ENCODE measurements at places on chromosomes 3 and 15.
A peak's percentile ranks its signal among the peaks of the same experiment; 100 is the strongest.

GRCh38 chr3:114712728-114713492 lies 419.1 kb downstream of the TIGIT start:
- DNase-seq: no peak

- no peak for DNase-seq
Observed at GRCh38 chr15:63679588-63679987, 82.4 kb downstream of the FBXL22 start.

DNA sequence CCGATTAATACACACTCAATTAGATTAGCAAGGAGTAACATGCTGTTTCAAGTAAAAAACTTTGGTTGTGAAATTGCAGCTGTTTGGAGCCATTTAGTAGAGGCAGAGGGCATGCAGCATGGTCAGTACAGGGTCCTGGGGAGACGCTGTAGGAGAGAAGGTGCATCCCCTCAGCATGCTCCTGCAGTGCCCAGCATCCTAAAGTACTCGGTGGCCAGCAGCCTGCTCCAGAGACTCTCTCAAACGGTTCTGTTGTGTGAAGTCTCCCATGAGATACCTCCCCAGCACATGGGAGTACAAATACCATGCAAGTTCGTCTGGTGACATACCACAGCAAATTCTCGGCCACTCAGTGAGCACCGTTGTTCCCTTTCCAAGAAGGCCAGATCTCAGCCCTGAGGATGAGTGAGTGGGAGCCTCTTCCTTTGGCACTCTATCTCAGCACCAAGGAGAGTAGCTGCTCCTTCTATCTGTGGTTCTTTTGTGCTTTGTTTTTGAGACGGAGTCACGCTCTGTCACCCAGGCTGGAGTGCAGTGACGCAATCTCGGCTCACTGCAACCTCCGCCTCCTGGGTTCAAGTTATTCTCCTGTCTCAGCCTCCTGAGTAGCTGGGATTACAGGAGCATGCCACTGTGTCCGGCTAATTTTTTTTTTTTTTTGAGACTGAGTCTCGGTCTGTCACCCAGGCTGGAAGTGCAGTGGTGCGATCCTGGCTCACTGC lies 72.7 kb downstream of the TJP1 start:
- DNase-seq: no peak

- no peak for DNase-seq
Observed at GRCh38 chr3:108283006-108283405, 13.3 kb upstream of the HHLA2 start.

- DNase-seq: no peak
Observed at GRCh38 chr15:99931703-99932603, 198.7 kb upstream of the LYSMD4 start.

DNA sequence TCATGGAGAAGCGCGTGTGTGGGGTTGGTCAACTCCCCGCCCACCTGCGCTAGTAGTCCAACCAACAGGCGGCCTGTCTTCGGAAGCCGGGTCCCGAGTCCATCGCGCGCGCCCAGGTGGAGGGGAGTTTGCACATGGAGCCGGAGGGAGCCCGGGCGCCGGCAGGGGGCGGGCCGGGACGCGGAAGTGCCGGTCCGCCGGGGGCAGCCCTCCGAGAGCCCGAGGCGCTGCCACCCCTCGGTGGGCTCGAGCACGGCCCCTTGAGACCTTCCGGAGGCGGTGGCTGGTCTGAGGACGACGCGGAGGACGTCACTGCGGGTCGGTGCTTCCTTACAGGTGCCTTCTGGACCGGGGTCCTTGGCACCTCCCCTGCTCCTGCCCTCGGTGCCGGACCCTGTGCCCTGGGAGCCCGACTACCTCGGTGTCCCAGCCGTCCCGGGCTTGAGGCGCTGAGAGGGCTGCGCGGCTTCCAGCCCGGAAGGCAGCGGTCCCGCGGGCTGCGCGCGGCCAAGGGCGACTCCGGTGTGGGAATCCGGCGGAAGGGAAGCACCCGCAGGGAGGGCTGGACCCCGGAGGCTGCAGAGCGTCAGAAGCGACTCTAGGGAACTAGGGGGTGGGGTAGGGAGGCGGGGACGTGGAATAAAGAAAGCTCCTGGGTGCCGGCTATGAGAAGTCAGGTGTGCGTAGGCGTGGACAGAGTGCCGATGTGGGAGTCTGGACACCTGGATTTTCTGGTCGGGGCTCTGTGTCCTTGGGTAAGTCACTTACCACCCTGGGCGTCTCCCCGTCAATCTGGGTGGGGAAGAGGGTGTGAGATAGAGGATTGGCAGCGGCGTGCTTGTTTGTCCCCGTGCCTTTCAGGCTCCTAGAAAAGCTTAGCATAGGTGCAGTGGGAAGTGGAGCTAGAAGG lies 212.3 kb downstream of the FGF12 start:
- DNase-seq: no peak

GRCh38 chr15:87902772-87903426 lies 353.6 kb downstream of the NTRK3 start:
- DNase-seq: no peak

DNA sequence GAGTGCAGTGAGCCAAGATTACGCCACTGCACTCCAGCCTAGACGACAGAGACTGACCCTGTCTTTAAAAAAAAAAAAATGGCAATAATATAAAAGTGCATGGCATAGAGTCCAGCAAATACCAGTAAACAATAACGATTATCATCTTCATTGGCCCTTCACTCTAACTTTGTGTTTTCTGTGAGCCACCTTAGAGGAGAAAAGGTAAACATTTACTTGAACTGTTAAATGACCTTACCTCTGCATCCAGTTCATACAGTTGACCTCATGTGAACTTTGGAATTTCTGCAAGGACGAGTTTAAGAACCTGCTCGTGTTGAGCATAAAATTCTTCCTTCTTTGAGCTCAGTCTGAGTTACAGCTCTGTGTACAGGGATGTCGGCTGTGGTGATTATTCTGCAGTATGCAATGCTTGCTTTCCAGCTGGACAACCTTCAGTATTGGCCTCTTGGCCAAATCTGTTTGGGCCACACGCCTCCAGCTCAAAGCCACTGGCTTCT lies 56.6 kb downstream of the RLBP1 start:
- no peak for DNase-seq

- DNase-seq: no peak
Observed at GRCh38 chr3:28982906-28983305, 298.0 kb upstream of the RBMS3 start.

DNA sequence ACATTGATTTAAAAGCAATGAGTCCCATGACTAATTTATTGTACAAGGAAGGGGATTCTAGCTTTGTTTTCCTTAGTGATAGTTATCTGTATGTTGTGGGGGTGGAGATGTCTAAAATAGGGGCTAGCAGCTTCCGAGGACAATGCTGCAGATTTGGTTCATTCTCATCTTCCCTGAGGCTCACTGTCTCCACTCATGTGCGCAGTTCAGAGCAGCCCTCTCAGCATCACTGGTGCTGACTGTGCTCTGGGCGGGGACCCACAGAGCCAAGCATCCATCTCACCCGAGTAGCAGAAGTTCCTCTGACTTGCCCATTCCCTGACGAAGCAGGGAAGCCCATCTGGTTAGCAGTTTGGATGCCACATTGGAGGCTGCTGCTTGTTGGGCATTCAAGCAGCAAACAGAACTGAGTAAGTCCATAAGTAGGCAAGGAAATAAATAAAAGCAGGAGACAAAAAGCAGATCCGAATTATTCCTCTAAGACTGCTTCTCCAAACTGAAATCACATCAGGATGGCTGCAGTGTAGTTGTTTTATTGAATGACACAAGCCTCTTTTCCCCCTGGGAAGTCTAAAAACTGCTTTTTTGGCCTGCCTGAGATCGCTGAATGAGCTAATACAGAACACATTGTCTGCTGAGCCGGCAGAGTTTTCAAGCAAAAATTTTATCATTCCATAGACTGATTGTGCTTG lies 27.5 kb downstream of the RARB start:
- DNase-seq: no peak

DNA sequence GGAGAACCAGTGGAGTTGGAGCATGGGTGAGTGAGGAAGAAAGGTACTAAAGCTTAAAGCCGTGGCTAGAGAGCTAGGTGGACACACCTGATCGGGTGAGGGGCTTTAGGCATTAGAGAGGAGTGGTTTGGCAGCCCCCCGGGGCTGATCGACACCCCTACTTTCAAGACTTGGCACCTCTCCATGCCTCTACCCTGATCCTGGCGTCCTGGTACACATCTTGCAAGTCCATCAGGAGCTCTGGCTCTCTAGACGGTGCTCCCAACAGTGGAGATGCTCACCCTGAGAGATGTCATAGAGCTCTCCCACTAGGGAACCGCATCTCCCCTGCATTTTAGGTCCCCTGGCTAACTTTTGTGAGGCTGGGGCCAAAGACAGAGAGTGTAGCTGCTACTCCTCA lies 98.1 kb downstream of the XXYLT1 start:
- DNase-seq: no peak

DNA sequence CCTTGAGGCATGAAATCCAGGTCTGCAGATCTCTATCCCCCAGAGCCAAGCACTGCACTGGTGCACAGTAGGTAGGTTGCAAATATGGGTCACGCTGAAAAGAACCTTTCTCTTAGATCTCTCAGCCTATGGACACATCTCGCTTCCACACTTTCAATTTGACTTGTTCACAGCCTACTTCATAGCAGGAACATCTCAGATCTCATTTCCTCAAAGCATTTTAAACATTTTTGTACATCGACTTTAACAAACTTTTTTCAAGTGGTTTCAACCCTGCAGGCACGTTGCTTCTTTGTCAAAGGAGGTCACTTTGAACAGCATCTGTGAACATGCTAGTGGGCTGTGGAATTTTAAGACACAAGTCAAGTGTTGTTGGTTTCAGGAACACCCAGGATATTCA lies 76.0 kb downstream of the SLC12A8 start:
- DNase-seq: no peak

DNA sequence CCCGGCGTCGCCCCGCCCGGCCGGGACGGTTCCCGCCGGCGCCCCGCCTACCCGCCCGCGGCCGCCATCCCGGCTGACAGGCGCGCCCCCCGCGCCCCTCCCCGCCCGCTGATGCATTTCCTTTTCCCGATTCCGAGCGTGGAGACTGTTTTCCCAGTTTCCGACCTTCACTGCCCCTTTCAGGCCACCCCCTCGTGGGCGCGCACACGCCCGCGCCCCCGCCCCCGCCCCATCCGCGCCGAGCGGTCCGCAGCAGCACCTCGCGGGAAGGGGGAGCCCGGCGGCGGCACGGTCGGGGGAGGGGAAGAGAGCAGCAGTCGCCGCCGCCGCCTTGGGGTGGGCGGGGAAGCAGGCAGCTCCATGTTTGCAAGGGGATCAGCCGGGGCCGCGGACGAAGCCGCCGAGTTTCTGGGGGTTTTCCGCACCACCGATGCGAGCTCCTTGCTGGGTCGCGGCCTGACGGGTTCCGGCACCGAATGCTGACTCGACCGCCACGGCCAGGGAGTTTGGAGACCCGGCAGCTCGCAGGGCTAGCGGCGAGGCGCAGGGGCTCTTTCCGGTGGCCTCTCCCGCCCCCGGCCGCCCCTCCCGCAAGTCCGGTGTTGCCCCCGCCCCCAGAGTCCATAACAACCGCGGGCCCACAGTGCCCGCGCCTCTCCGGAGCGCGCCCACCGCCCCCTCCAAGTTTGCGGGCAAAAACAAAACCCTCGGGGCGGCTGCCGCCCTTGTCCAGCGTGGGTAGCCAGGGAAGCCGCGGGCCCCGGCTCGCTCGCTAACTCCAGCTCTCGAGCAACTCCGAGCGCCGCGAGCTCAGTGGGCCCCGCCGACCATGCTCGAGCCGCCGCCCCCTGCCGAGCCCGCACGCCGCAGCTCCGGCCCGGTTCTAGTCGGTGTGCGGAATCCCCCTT lies 3.2 kb upstream of the SIN3A start:
- peak; percentile 67 for DNase-seq

DNA sequence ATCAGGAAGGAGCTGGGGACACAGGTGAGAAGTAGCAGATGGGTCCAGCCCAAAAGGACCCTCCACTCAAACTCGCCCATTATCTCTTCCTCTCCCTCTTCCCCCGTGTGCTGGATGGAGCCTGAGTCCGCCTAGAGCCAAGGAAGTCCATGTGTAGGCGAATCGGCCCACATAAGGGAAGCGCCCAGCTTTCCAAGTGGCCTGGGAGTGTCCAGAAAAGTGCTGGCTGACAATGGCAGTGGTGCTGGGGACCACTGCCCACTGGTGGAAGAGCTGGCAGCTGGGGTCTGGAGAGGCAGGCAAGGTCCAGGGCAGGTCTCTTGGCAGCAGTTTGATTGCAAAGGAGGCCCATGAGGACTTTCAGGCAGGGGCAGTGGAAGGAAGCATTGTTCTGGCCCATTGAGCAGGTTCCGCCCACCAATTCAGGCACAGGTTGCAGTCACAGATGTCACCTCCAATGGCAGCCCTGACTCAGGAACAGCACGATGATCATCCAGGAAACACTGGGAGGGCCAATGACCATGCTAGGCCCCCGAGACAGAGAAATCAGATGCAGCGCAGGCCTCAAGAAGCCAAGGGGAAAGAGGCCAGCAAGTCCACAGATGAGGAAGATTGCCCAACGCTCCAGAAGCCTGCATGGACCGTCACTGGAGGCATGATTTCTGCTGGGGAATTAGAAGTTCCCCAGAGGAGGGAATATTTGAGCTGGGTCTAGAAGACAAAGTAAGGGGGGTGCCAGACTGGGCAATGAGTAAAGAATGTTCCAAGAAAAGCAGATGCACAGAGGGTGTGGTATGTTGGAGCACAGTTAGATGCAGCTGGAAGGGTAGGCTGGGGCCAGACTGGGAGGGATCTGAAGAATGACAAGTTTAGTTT lies 3.0 kb downstream of the MFGE8 start:
- no peak for DNase-seq

DNA sequence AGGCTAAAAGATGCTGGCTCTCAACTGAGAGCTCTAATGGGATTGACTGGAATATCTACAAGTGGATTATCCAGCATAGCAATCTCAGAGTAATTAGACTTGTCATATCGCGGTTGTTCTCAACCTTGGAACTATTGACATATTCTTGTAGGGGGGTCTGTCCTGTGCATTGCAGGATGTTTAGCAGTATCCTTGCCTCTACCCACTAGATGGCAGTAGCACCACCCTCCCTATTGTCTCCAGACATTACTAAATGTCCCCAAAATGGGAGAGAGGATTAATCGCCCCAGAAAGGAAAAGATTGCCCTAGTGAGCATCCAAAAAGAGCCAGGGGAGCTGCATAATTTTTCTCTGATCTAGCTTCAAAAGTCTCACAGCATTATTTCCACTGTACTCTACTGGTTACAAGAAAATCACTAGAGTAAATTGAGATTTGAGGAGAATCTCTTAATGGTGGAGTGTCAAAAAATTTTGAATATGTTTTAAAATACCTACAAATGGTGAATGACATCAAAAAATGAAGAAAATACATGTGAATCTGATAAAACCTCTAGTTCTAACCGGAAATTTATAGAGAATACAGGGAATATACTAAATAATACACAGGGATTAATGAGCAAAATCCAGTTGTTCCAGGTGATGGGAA lies 388.2 kb upstream of the AGTR1 start:
- DNase-seq: no peak

Data from activated CD8-positive, alpha-beta memory T cell treated with anti-CD3 and anti-CD28 coated beads for 4 hours (primary cell).